ENCODE measurements at places on chromosomes 7 and 10.

DNA sequence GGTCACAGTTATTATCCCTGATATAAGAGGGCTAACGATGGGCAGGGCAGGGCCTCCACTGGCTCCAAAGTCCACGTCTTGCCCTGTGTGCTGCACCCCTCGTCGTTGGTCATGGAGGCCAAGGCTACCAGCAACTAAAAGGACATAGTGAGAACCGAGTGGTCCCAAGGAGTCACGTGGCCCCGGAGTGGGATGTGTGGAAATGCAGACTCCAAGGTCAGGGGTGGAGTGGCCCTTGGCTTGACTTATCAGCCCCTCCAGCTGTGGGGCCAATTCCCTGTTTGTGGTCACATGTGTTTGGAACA, 30.7 kb downstream of the BTBD16 start:
- DNase-seq = no peak

GRCh38 chr7:157801971-157802675, 465.3 kb downstream of the DNAJB6 start:
- DNase-seq = no peak

GRCh38 chr7:103984050-103984449, 5.4 kb downstream of the RELN start:
- no peak for DNase-seq

DNA sequence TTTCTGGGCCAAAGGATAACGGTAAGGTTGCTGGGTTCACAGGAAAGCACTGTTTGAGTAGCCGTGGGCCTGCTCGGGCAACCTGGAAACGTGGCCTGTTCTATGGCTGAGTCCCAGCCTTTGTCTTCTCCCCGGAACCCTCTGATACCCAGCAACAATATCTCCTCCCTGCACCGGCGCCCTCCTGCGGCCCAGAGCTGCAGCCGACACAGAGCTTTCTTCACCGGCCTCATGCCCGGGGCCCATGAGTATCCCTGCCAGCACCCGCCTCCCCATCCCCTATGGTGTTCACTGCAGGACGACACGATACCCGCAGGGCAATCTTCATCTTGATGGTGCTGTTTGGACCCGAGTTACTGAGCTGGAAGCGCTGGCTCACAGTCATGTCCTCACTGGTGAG, 38.6 kb upstream of the NCAPG2 start:
- DNase-seq = no peak

GRCh38 chr10:62614389-62615157, 189.9 kb upstream of the ADO start:
- no peak for DNase-seq

GRCh38 chr10:101779544-101780186, 3.6 kb downstream of the NPM3 start:
- no peak for DNase-seq

- DNase-seq = no peak
Observed at GRCh38 chr7:12729112-12729511, 41.7 kb downstream of the ARL4A start.

DNA sequence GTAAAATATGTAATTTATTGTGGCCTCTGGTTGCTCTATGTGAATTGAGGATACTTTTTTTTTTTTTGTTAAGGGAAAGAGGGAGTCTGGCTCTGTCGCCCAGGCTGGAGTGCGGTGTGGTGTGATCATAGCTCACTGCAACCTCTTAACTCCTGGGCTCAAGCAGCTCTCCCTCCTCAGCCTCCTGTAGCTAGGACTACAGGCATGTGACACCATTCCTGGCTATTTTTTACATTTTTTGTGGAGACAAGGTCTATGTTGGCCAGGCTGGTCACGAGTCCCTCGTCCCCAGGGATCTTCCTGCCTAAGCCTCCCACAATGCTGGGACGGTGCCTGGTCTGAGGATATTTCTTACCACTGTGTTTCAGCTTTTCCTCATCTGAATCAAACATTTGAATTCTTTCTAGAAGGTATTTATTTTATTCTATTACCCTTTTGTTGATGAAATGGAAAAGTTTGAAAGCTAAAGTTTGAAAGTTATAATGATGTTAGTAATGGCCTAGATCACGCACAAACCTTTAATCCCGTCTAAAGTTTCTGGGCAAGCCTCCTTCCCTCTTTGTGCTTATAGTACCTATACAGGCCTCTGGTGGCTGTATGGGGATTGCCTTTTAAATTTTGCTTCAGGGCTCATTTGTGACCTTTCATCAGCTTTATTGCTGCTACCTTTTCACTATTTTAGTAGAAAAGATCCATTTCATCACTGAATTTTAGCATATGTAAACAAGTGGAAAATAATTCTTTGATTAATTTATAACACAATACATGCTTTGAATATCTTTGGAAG, 2.0 kb downstream of the IFRD1 start:
- no peak for DNase-seq

- no peak for DNase-seq
Observed at GRCh38 chr7:116653646-116654045, 18.4 kb upstream of the MET start.

- no peak for DNase-seq
Observed at GRCh38 chr7:131299074-131299473, 28.6 kb upstream of the MKLN1 start.

- no peak for DNase-seq
Observed at GRCh38 chr7:52648872-52649271, 386.6 kb upstream of the POM121L12 start.

DNA sequence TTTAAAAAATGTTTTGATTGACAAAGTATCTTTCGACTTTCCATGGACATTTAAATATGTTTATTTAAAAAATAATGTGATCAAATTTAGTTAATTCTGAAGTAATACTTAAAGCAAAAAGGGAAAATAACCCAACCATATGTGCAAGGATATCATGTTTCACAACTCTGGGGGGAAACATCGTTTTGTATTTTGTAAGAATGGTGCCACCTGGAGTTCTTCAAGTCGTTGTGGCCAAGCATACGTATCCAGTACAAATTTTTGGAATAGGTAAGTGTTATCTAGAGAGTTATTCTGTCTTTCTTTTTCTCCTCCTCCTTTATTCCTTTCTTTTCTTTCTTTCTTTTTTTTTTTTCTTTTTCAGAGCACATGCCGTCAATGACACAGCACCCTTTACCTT, 176.2 kb upstream of the CSTF2T start:
- no peak for DNase-seq

DNA sequence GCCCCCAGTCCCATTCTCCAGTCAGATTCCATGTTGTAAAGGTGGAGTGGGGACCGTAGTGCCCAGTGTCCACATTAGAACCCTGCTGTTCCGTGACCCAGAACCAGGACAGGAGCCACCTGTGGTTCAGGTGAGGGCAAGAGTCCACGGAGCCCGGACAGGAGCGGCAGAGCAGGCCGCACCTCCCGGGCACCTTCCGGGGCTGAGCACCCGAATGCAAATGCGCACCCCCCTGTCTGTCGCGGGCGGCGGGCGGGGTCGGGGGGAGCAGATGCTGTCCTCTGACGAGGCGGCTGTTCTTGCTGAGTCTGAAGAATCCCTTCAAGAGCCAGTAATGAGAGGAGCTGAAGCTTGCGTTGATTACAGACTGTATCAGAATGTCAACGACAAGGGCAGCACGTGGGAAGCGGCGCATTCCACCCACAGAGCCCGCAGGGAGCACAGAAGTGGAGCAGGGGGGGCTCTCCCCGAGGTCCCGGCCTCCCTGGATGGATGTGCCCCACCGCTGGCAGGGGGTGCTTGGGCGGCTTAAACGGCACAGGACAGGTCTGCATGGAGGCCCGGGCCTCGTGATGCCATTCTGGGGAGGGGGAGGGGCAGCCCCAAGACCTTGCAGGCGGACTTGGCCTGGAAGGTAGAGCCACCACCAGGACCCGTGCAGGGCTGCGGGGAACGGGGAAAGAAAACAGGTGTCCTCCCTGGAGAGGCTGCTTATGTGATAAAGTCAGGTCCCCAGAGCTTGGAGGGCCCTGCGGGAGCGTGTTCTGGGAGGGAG, 407.5 kb upstream of the RNF32 start:
- no peak for DNase-seq

DNA sequence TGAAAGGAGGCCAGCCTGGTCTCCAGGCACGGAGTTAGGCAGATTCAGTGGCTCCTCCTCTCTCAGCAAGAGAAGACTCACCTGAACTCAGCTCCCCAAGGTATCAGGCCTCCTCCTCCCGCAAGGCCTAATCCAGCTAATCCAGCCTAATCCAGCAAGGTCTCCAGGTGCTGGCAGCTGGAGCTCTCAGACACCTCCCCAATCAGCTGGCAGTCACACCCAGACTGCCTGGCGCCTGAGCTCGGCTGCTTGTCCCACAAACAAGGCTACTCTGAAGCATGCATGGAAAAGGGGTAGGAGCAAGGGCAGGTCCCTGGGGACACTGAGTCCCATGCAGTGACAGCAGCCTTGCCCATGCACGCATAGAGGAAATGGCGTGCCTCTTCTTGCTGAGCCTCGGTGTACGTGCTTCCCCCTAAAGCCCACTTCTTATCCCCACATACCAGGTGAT, 3.3 kb upstream of the OPN4 start:
- no peak for DNase-seq

DNA sequence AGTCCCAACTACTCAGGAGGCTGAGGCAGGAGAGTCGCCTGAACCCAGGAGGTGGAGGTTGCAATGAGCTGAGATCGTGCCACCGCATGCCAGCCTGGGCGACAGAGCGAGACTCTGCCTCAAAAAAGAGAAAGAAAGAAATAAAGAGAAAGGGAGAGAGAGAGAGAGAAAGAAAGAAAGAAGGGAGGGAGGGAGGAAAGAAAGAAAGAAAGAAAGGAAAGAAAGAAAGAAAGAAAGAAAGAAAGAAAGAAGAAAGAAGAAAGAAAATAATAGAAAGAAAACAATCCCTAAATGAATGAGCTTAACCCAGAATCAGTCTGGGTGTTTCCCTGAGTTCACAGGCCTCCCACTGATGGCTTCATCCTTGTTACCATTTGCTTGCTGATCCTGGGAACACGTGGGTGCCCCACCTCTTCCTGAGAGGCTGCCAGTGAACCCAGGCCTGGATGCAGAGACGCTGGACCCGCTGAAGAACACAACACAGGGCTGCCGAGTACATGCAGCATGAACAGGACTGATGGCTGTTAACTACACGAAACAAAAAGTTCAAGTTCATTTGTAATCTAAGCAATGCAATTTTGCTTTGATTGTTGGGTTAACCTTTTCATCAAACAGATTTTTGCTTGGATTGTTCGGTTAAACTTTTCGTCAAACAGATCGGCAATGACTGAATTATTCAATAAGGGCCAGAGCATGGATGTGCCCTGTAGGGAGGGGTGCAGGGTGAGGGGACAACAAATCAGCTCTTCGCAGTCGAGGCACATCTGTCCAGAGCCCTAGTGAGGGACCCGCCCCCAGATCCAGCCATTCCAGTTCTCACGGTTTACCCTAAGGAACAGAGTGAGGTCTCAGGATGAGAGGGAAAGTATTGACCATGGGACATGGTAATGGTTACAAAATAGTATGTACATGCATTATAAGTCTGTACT, 11.5 kb downstream of the NPFFR1 start:
- DNase-seq = no peak

DNA sequence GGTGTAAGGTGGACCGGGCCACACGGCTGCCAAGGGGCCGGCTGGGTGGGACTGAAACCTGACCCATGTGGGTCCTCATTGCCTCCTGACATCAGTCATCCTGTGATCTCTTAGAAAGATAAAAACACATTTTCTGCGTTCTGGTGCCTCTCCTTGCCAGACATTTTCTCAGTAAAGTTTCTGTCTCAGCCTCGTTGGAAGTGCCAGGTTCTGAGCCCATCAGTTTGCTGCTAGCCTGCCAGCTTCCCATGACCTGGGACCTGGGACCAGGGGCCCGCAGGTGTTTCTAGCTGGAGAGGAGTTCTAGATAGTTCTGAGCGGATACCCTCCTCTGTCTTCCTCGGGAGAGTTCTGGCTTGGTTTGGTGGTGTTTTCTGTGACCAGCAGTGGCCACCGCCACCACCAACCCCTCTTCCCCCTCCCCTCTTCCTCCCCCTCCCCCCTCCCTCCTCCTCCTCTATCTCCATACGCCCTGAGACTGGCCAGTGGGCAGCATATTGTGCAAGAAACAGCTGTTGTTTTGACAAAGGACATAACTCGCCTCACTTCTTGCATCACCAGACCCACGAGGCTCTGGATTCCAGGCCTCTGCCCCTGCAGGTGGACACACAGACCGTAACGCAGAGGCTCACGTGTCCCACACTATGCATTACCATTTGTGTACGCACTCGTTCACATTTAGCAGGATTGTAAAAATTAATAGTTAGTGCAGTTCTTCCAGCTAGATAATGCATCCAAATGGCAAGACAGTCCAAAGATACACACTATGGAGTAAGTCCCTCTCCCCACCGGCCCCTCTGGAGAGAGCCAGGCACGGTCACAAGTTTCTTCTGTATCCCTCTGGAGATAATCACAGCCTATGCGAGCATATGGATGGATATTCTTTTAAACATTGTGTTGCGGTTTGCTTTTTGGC, 94.6 kb downstream of the CUX1 start:
- DNase-seq = peak; percentile 74

DNA sequence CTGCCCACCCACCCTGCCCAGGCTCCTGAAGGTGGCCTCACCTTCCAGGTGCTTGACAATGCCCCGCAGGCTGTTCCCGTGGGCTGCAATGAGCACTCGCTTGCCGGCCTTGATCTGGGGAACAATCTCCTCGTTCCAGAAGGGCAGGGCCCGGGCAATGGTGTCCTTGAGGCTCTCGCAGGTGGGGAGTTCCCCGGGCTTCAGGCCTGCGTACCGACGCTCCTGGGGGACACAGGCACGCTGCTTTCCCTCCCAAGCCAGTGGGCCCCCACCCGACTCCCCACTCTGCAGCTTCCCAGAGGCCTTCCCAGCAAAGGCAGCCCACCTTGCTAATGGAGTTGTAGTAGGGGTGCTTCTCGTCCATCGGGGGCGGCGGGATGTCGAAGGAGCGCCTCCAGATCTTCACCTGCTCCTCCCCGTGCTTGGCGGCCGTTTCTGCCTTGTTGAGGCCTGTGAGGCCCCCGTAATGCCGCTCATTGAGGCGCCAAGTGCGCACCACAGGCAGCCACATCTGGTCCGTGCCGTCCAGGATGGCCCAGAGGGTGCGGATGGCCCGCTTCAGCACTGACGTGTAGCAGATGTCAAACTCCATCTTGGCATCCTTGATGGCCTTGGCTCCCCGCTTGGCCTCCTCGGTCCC, 456 bp downstream of the PGAM2 start:
- no peak for DNase-seq

- DNase-seq = peak; percentile 74
Observed at GRCh38 chr10:91198781-91199180, 21.7 kb upstream of the PCGF5 start.

GRCh38 chr10:2866569-2866968, 200.8 kb upstream of the PFKP start:
- no peak for DNase-seq

GRCh38 chr10:119860866-119861607, 11.6 kb downstream of the MCMBP start:
- no peak for DNase-seq

DNA sequence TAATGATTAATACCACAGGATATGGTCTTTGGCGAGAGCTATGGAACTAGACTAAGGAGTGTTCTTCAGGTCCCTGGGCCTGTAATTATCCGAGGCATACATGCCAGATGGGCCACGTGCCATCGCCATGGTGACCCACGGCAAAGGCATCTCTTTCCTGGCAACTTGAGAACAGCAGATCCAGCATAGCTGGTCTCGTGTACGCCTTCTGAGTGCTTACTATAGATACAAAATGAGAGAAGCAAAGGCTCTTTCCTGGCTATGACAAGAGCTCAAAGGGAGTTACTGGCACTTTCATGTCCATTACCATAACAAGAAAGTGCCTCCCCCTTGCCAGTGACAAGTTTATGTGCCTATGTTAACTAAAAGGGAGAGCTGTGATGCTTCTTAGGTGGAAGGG, 26.0 kb upstream of the GLI3 start:
- DNase-seq = peak; percentile 55

Measured in skeletal muscle cell (primary cell).